ENCODE measurements at places on chromosomes 5 and 9. TPM values are rescaled to one million over a fixed set of nuclear protein-coding genes. Genes with fewer than 3 reads are reported as not detected.

DNA sequence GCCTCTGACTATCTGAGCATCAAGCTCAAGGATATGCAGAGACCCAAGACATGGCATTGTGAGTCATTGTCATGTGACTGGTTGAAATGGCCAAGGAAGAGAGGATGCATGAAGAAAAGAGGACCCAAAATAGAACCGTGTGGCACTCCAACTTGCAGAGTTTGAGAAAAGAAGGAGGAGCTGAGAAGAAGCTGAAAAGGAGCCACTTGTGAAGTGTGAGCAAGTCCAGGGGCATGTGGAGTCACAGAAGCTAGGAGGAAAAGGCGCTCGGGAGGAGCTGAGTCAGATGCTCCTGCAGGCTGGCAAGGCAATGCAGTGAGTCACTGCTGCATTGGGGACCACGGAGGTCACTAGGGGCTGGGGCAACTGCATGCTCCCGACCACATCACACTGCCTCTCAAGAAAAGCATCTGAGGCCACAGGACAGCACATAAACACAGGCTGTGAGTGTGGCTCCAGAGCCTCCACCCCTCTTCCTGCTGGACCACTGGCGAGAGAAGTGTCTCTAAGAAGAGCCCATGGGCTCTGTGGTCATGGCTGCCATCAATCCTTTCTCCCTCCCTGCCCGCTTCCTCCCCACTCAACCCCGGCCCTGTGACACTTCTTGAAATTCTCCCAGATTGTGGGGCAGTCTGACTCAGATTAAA, 197.6 kb downstream of the DRD1 start:
- peak; percentile 51 for DNase-seq

- no peak for DNase-seq
These were observed 164.2 kb downstream of the MEF2C start for GRCh38 chr5:88718736-88719135.

- DNase-seq = no peak
These were observed 24.3 kb upstream of the KCNIP1 start for GRCh38 chr5:170479484-170479883.

PLPPR1 gene
- total RNA-seq = not detected

- no peak for DNase-seq
These were observed 192.2 kb upstream of the RPS23 start for GRCh38 chr5:82470185-82470994.

PCA3 gene
- total RNA-seq = not detected

DNA sequence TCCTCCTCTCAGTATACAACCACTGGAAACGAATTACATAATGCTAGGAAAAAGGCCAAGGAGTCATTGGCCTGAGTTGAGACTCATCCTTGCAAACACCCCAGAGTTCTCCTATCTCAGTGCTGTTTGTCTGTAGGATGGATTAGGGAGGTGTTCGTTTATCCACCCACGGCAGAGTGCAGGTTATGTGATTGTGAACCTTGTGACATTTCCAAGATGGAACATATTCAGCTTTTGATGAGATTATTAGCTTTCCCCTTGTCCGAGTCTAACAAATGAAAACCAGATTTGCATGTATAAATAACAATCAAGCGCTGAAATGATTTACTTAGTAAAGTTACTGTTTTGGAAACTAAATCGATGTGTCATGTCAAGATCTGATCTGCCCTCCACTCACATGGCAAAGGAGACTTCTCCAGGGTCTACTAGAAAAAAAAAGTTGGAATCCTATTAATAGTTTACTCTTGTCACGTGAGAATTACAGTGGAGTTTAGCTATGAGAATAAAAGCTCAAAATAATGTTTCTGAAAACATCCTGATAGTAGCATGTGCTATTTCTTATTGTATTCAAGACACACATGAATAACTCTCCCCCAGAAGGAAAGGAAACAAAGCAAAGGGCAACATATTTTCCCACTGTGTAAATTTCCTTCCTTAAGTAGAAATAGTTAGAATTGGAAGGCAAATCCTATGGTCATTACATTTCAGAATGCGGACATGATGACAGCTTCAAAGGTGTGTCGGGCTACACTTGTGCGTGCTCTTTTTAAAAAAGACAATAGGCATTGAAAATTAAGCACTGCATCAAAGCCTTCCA, 600.4 kb downstream of the EBF1 start:
- DNase-seq = no peak

- peak; percentile 90 for DNase-seq
These were observed at the start of gene ANP32B for GRCh38 chr9:97982683-97983588. Gene ANP32B (plus strand): TSS chr9:97983341. CDS start chr9:97983556, 215 bp downstream.

GRCh38 chr9:114263853-114264510, 58.9 kb upstream of the ORM1 start:
- no peak for DNase-seq

DNA sequence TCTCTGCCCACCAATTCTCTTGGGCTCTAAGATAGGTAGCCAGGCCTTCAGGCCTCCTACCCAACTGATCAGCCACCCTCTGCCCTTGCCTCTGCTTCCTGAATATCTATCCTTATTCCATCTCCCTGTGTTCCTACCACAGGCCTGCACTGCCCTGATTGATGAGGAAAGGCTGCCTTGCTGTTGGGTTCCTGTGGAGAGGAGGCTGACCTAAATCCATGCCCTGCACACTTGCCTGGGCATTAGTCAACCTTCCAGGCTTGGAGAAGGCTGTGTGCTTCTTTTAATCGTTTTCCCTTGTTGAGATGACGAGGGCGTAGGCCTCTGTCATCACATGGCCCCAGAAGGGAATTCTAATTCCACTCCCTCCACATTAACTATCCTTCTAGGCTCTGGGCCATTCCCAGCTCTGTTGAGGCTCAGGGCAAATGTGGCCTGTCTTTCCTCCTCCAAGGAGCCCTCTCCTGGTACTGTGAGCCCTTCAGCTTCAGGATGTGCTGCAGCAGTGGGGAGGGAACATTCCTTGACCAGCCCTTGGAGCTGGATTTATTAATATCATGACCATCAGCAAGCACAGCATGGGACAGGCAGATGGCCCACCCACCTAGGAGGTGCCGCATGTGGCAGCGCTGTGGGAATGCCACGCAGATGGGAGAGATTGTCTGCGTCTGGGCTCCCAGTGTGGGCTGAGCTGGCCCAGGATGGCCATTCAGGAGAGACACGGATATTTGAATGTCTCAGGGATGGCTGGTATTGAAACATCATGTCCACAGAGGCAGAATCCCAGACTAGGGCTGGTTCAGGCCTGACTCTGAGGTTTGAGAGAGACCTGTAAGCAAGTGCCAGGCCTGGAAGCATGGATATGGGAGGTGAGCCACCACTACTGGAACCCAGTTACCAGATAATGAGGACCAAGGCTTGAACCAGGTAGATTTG, 40.9 kb downstream of the ANGPTL2 start:
- DNase-seq = no peak

PCDHA12 gene
- under 0.01 TPM for total RNA-seq

ZNF454 gene
- total RNA-seq = 0.43 TPM

- DNase-seq = peak; percentile 96
These were observed 66.9 kb downstream of the CTSL start for GRCh38 chr9:87792831-87793288.

DNA sequence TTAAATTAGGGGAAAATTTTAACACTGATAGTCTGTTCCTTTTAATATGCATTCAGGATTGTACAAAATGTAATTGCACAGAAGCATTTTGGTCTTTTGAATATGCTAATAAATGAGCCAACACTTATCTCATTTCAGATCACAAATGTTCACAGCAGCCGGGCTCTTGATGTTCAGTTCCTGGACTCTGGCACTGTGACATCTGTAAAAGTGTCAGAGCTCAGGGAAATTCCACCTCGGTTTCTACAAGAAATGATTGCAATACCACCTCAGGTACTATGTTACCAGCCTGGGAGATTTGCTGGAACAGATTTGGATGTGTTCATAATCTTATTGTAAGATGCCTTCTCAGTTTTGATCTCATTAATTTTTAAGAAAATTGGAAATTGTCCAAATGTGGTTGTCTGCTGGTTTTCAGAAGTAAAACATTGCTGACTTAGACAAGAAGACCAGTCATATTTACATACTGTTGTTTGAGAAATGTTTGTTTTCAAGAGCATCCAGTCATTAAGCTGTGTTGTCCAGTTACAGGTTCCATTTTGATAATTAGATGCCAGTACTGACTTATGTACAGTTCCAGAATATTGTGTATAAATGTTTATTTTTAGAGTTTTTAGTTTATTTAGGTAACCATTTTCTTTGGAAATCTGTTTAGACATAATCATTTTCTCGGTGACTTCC, 23.0 kb upstream of the TMOD1 start:
- peak; percentile 35 for DNase-seq

SPATA31A3 gene
- not detected for total RNA-seq

- no peak for DNase-seq
These were observed 115.3 kb downstream of the TSSK1B start for GRCh38 chr5:113319256-113320053.

TAF11L5 gene
- not detected for total RNA-seq

GRCh38 chr5:91687430-91687829, 304.3 kb upstream of the ARRDC3 start:
- DNase-seq = no peak

All from fibroblast of villous mesenchyme (primary cell).